Ureter (tissue), 1 donor: ENCODE measurements at places on chromosomes 5 and 9. TPM values are rescaled to one million over a fixed set of nuclear protein-coding genes. Genes with fewer than 3 reads are reported as not detected.

The FBP1 gene
- total RNA-seq: 231 TPM

The CSF2 gene
- total RNA-seq: not detected

DNA sequence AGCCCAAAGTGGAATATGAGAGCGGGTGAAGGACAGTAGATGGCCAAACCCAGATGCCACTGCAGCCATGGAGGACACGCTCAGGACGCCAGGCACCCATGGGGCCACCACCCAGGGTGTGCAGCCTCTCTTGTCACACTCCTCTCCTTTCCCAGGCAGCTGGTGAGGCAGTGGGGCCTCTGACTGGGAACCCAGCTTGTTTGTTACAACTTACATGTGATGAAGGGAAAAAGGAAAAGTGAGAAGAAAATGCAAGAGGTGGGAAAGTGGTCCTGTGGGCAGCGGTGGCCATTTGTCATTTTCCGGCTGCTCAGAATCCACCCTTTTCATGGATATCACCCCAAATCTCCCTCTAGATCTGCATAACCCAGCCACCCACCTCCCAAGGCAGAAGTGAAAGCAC lies 62.7 kb upstream of the UNC5A start:
- no peak for DNase-seq

DNA sequence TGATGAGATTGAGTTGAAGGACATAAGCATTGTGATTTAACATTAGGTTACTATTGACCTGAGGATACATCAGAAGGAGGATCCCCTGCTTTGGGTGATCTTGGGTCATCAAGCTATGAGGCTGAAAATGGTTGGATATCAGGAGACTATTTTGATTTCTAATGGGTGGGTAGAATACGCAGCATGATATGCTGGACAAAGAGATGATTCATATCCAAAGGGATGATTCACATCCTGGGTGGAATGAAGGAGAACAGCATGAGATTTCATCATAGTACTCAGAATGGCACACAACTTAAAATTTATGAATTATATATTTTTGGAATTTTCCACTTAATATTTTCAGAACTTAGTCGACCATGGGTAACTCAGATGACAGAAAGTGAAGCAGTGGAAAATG lies 1759.5 kb upstream of the C9orf72 start:
- DNase-seq: no peak

DNA sequence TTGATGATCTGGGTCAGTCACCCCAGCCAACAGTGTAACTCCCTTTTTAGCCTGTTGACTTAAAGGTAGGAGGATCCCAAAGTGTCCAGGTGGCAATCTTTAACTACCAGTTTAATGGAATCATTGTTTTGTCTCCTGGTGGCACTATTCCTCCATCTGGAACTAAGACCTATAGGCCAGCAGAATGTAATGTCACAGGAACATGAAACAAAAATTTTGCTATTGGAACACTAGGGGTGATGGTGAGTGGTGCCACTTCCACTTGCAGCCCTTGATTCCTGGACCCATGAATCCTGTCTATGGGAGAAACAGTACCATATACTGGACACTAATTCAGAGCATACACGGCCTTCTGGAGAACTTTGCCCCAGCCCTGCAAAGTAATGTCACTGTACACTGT lies 219.5 kb upstream of the RASA1 start:
- no peak for DNase-seq

DNA sequence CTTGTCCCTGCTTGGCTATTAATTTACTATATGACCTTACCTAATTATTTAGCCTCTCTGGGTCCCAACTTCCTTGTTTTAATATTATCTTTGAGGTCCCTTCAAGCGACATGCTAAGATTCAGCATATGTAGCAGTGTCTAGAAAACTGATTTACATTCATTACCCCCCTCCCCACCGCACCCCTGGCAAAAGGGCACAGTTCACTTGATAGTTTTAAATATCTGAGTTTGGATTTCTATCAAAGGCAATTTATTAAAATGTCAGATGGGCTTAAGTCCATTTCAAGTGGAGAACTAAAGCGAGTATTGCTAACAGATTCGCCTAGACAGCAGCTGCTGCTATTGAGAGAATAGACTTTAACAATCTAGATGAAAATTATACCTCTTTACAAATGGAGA lies 3.9 kb downstream of the CEMIP2 start:
- DNase-seq: no peak

- DNase-seq: no peak
These were observed 117.0 kb upstream of the CXCL14 start for GRCh38 chr5:135695656-135696313.
